ENCODE measurements at places on chromosomes 2 and 18. TPM values are rescaled to one million over a fixed set of nuclear protein-coding genes. Genes with fewer than 3 reads are reported as not detected.

DNA sequence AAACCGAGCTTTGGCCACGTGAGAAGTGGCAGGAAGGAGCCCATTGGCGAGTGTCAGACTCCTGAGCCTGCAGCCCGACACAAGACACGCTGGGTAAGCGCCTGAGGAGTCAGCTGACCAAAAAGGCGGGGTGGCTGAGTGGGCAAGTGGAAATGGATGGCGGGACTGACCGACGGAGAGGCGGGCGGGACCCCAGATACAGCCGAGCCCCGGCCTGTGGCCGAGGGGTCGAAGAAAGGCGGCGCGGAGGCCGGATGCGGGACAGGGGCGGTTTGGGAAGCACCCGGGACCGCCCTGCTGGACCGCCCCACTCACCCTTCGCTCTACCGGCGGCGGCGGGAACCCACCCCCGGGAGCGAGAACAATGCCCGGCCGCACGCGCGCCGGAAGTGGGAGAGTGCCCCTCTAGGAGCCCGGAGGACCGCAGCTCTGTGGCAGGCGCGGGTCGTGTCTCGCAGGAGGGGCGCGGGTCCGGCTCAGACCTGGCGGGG, 22.8 kb downstream of the ZSCAN30 start:
- DNase-seq = peak; percentile 85

The DUSP19 gene
- total RNA-seq = 3.2 TPM

DNA sequence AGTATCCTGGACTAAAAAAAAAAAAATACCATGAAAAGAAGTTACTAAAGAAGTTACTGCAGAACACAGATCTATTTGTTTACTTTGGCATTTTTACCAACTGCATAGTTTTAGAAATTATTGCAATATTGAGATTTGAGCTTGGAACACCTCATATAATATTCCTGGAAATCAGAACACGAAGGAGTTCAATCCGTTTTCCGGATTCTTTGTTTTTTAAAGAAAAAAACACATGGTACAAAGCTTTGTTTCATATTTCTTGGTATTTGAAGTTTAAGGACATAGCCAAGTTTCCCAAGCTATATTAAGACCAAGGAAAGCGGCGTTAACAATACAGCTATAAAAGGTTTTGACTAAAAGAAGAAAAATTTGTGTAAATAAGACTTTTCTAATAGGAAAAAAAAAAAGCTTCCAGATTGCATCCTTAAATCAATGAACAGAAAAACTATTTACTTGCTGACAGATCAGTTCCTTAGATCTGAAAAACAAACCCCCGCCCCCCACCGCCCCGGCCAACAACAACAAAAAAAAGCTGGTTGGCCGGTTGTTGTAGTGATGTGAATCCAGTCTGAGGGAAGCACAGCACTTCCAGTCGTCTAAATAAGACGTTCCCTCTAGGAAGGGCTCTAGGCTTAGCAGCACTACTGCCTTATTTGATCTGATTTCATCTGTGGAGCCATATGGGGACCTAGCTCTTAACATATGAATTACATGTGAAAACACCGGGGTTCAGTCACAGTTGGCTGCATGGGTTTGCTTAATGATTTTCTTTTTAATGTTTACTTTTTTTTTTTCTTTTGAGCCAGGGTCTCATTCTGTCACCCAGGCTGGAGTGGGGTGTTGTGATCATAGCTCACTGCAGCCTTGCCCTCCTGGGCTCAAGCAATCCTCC, 2.5 kb upstream of the RHOB start:
- DNase-seq = no peak

DNA sequence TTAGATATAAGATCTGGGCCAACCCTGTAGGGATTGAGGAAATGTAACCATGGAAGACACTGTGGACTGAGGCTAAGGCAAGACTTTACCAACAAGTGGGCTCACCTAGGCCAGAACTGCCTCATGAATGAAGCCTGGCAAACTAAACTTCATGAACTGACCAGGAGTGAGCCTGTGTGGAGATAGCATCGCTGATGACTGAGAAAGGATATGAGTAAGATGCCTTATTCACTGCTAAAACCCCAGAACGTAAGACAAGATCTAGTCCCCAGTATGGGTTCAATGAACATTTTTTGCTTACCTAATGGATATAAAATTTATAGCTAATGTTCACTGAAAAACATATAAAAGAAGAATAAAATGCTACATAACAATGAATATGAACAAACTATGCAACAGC, 399.8 kb downstream of the SATB2 start:
- no peak for DNase-seq

The CDK15 gene
- total RNA-seq = 0.27 TPM

The LAMA3 gene
- 2.4 TPM for total RNA-seq

DNA sequence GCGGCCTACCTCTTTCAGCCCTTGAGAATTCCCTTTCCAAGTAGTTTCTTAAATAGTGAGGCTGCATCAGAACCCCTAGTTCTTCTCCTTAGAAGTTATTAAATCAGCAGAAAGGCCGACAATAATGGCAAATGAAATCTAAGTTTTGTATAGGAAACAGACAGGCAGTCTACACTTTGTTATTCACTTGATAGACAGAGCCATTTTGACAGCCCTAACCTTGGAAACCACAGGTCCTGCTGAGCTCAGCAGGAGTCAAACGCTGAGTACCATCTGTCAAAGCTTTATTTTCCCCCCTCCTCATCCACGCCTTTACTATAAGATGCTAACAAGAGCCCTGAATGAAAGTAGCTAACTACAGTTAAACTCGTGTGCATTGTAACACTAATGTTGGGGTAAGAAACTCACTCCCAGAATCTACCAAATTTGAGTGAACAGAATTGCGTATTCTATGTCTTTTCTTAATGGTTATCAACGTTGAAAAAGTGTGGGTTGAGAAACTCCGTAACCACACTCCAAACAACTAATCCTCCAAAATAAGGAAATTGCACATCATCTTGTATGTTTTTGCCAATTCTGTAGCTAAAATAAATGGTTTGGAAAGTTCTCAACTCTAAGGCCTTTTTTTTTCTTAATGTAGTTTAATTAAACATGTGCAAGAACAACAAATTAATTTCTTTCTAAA, 90.6 kb upstream of the EFEMP1 start:
- DNase-seq = no peak

GRCh38 chr18:60976976-60977375, 356.3 kb upstream of the CDH20 start:
- no peak for DNase-seq

- no peak for DNase-seq
Observed at GRCh38 chr18:33184958-33185357, 255.6 kb downstream of the CCDC178 start.

- DNase-seq = no peak
Observed at GRCh38 chr18:58570360-58571064, 58.4 kb downstream of the ALPK2 start.

DNA sequence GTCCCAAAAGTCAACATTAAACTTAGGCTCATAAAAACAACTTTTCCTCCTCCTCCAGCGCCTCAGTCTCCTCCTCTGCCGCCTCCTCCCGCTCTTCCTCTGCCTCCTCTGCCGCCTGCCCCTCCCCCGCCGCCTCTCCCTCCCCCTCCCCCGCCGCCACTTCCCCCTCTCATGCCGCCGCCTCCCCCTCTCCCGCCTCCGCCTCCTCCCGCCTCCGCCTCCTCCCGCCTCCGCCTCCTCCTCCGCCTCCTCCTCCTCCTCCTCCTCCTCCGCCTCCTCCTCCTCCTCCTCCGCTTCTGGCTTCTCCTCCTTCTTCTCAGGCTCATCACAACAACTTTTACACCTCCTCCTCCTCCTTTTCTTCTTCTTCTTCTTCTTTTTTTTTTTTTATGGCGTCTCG, 599.9 kb downstream of the TMEM182 start:
- DNase-seq = no peak

DNA sequence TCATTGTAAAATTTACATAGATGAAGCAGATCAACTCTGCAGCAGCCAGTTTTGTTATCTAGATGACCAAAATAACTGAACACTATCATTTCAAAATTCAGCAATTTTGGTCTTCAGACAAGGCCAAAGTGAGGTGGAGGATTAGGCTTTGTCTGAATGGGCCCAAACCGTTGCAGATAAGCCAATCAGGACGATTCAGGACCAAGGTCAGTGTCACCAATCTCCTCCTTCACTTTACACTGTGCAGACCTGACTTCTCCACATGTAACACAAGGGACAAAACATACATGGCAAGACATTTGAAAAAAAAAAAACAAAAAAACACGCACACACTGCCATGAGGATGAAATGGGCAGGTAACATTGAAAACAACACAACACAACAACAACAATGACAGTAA, 211.2 kb downstream of the NAPG start:
- DNase-seq = no peak

DNA sequence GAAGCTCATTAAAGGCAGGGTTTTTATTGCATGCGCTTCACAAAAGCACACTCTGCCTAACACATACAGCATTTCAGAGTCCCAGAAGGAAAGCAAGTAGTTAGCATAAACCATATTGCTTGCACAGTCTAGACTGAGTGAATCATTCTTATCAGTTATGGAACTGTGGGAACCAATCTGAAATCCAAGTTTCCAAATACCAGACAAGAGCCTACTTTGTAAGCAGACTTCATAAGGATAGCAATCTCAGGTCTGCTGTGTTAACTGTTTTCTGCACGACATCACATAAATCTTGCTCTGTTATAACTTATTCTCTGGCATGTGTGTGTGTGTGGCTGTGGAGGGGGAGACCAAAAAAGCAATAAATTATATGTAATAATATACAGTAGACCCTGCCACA, 608.1 kb upstream of the REG3G start:
- DNase-seq = no peak

The TTN gene
- total RNA-seq = 1.1 TPM

DNA sequence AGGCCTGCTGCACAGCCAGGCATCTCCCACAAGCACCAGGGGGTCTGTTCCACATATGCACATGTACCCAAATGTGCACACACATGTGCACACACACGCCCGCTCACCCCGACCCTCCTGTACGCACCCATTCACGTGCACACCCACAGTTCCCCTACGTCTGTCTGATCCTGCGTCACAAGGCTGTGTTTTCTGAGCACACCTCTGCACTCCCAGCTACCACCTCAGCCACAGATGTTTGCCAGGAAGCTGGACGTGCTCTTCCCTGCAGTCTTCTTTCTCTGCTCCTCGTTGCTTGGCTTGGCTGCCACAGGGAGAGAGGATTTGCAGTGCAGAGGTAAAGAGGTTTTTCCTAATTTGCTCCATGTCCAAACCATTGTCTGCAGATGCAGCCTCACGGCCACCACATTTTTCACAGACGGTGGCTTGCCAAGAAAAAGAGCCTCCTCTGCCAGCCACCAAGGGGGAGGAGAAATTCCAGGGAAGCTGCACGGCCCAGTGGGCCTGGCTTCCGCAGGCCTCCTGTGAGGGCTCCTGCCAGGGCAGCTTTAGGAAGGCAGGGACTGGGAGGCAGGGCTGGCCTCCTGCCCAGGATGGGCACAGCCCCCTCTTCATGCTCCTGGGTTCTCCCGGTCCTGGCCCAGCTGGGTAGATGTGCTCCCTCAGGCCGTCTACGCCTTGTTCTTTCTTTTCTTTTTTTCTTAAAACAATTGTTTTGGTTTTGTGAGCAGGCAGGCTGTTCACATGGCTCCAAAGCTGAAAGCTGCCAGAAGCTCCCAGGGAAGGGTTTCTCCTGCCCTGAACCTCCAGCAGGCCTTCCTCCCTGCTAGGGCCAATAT, 29.3 kb upstream of the HS6ST1 start:
- no peak for DNase-seq

DNA sequence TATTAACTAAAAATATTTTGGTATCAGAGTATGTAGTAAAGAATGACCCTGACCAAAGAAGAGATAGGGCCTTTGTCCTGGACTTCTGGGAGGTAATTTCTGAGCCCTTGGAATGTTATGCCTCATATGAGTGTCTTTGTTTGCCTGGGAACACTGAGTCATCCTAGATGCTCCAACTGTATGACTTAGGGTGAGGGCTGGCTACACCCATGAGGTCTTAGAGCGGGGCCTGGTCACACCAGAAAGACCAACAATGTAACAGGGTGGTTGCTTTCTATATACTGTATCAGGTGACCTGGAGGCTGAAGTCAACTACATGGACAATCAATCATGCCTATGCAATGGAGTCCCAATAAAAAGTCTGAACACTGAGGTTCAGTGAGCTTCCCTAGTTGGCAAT, 253.1 kb downstream of the MBD2 start:
- no peak for DNase-seq

The MRPS5 gene
- 27.7 TPM for total RNA-seq

- DNase-seq = no peak
Observed at GRCh38 chr18:68429111-68429510, 285.8 kb downstream of the TMX3 start.

DNA sequence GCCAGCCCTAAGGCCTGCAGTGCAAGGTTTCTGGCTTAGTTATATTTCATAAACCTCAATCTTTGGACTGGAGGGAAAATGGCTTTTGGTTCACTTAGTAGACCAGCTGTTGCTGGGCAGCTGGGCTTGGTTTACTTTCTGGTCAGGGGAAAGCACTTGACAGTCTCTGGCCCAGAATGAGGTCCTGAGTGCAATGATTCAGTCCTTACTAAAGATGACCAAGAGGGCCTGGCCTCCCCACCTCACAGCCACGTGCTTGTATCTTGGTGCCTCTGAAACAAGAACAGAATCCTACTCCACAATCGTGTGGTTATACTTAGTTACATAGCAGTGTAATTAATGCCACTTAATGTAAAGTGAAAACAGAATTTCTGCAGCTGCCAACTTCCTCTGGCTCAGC, 325.5 kb upstream of the MEIS1 start:
- DNase-seq = no peak

GRCh38 chr2:28621172-28622100, 125.6 kb downstream of the PLB1 start:
- DNase-seq = peak; percentile 91

GRCh38 chr2:71665168-71666093, 212.1 kb downstream of the DYSF start:
- DNase-seq = no peak

DNA sequence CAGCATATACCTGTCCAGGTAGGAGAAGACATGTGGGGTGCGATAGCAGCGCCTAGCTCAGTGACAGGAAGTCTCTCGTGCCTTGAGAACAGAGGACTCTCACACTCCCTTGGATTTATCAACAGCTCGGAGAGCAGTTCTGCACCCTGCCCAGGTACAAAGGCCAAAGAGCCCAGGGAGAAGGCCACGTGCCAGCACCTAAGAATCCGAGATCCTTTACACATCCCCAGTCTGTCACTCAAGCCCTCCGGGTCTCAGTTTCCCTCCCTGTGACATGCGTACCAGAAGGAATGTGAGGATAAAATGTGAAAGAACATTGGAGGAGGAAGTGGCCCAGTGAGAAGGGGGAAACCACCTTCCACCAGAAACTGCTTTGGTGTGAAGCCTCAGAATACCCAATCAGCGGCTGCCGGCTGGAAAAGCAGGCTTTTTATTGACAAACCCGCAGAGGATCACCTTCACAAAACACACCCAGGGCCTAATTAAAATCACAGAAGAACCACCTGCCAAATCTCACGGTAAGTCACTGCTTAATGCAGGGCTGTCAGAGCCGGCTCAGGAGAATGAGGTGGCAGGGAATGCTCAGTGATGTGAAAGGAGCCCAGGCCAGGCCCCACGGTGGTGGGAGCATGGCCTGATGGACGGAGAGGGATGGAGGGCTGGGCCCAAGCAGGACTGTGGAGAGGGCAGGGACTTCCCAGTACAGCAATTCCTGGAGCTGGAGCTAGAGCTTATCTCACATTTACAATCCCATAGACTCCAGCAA, 66.3 kb downstream of the MYO5B start:
- no peak for DNase-seq

All from hematopoietic multipotent progenitor cell (in vitro differentiated cells).